ENCODE measurements at places on chromosomes 11 and 22.

DNA sequence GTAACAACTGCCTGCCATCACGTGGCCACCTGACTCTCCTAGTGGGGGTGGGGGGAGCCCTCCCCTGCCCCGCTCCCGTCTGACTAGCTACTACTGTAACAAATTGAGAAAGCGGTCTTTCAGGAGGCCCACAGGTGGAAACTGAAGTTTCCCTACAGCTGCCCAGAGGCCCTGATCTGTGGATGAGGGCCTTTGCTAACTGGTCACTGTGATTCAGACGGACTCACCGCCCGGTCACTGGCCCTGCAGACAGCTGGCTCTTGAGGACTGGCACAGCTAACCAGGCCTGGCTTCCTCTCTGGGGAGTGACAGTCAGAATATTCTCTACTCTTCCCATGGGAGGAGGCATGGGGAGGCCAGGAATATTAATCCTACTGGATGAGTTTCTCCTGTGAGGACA is 116.8 kb downstream of the ARHGAP8 start:
- no peak for DNase-seq

DNA sequence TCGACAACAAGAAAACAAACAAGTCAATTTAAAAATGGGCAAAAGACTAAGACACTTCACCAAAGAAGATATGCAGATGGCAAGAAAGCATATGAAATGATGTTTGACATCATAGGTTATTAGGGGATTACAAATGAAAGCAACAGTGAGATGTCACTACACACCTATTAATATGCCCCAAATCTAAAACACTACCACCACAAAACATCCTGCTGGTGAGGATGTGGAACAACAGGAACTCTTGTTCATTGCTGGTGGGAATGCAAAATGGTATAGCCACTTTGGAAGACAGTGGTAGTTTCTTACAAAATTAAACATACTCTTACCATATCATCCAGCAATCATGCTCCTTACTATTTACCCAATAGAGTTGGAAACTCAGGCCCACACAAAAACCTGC is 29.0 kb downstream of the PRRG4 start:
- no peak for DNase-seq

GRCh38 chr11:118048472-118049370 is 28.2 kb upstream of the TMPRSS4 start:
- no peak for DNase-seq

- DNase-seq = no peak
Measured at GRCh38 chr11:2577991-2578928, 121.5 kb downstream of the KCNQ1OT1 start.

DNA sequence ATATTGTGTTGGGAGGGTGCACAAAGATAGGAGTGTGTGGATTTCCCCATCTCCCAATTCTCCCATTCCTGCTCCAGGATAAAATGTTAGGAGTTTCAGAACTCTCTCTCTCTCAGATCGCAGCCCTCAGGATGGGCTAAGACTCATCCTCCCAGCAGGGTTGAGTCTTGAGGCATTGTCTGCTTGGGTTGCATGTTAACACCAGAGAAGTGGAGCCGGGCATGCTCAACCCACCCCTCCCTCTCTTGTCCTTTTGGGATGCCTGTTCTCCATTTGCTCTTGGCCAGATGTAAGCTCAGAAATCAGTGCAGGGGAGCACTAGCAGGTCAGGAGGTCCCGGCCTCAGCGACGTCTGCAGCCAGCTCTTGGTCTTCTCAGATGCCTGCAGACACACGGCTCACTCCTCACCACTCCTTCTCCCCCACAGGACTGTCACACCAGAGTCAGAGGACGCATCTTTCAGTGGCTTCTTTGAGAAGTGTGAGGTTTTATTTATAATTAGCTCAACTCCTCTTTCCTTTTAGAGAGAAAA is 1456.5 kb downstream of the TBC1D22A start:
- DNase-seq = no peak

DNA sequence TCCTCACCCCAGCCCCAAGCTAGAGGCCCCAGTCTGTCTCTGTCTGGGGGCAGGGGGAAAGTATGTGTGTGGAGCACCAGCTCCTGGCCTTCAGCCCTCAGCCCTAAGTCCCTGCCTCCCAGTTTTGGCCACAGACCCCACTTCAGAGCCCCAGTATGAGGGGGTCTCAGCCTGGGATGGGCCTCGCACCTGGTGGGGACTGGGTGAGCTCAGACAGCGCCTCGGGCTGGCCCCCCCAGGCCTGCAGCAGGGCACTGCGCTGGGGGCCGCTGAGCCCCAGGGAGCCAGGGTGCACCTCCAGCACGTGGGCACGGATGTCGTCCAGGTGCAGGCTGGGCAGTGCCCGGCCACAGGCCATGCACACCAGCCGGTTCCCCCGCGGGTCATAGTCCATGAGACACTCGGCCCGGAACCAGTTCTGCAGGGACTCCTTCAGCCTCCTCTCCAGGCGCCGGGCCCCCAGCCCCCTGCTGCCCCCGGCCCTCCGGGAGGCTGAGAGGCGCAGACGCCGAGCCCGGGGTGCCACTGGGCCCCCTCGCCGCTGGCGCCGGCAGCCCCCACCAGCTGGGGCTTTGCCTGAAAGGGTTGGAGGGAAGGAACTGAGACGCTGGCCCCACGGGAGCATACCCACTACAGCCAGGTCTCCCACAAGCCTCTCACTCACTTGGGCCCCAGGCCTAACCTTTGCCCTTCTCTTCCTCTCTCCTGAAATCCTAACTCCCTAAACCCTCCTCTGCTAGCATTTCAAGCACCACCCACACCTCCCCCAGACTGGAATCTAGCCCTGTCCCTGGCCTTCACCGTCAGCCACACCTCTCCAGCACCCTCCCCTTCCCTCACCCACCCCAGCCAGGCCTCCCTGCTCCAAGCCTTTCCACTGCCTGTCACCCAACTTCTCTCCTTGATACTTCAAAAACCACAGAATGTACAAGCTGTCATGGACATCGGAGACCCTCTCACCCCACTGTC is 3.6 kb downstream of the ZFTA start:
- DNase-seq = no peak

DNA sequence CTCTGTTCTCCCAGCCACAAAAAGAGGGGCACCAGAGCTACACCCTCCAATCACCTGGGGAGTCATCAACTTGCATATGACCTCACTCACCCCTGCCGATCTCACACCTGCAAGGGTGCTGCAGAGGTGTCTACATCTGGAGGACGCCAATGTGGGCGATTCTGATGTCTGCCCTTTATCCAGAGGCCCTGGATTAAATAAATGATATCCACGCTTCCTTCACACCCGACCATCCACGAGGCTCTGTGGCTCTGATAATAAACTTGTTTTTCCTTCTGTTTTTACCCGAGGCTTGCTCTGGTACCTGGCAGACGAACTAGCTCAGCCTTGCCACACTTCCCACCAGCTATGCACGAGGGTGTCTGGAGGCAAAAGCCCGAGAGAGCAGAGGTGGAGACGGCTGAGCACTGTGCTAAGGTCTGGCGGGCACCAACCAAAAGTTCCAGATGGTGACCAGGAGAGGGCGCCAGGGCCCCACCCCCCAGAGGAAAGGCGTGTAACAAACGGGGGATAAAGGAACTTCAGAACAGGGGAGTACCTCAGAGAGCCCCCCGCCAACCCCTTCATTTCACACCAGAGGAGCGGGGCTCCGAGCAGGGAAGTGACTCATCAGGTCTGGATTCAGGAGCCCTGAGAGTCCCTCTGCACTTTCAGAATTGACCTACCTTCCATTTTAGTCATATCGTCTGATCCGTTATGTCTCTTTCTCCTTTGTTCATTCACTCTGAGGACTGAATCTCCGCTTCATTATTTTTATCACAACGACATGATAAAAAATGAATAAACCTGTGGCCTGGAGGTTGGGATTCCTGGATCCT is 13.5 kb downstream of the SCN3B start:
- peak; percentile 29 for DNase-seq

- DNase-seq = no peak
Measured at GRCh38 chr11:85137597-85137996, 489.5 kb downstream of the DLG2 start.

DNA sequence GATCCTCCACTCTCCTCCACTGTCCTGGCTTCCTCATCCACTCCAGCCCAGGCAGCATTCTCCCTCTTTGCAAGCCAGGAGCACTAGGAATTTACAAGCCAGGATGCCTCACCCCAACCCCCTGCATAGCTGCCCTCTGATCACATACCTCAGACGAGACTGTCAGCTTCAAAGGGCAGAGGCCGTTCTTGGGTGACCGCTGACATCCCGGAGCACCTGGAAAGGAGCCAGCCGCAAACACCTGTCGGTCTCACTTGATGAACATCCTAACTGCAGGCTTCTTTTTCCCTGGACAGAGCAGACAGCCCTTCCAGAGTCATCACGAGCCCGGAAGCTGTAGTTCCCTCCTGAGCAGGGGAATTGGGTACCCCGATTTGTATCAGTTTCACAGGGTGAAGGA is 451.3 kb upstream of the B3GAT1 start:
- DNase-seq = no peak

DNA sequence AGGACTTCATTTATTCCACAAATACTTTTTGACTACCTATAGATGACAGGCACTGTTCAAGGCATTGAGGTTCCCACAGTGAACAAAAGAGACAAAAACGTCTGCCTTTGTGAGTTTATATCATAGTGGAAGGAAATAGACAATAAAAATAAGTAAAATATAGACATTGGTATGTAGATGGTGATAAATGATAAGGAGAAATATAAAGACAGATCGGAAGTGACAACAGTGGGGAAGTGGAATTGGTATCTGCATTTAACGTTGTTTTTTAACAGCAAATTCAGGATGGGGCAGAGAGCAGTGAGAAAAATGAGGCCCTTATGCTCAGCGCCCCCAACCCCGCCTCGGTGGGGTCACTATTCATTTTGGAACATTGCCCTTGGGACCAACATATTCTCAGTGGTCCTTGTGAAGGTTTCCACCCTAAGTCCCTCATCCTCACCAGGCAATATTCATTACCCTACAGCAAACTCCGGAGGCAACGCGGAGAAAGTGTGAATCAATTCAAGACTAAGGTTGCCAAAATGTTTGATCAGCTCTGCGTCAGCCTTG is 627 bp upstream of the PEX26 start:
- DNase-seq = no peak

Measured in bronchial epithelial cell (primary cell).